Left renal pelvis (tissue), 4 donors: ENCODE measurements at places on chromosomes 4 and X. TPM values are rescaled to one million over a fixed set of nuclear protein-coding genes. Genes with fewer than 3 reads are reported as not detected.

Gene GAB1
- 60.7 TPM for polyA plus RNA-seq

DNA sequence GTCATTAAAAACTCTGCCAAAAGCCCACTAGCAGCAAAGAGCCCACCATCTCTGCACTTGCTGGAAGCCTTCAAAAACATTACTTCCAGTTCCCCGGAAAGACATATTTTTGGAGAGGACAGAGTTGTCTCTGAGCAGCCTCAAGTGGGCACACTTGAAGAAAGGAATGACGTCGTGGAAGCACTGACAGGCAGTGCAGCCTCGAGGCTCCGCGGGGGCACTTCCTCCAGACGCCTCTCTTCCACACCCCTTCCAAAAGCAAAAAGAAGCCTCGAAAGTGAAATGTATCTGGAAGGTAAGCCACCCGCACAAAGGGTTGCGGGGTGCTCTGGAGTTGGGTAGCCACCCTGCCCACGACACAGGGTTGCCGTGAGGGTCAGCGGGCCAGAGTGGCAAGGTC, 25.9 kb downstream of the OFD1 start:
- no peak for DNase-seq

Gene ZFP92
- polyA plus RNA-seq: 1.0 TPM

DNA sequence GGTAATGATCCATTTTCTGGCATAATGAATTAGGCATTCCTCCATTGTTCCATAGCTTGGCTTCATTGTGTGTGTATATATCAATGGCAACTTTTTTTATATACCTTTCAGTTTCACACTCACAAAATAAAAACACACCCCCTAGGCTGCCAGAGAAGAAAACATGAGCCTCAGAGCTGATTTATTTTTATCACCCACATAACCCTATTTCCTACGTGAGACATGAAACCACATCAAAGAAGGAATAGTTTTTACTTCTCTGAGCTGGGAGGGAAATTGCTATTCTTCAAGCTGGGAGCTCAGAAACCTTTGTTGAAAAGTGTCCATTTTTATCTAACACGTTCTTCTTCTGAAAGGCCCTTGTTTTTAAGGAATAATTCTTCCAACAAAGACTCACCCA, 126.7 kb upstream of the RAI2 start:
- DNase-seq: no peak
